T follicular helper cell (primary cell): ENCODE measurements at places on chromosomes 7 and 10.

GRCh38 chr10:117204316-117204715 lies 7.0 kb downstream of the KCNK18 start:
- DNase-seq = no peak

DNA sequence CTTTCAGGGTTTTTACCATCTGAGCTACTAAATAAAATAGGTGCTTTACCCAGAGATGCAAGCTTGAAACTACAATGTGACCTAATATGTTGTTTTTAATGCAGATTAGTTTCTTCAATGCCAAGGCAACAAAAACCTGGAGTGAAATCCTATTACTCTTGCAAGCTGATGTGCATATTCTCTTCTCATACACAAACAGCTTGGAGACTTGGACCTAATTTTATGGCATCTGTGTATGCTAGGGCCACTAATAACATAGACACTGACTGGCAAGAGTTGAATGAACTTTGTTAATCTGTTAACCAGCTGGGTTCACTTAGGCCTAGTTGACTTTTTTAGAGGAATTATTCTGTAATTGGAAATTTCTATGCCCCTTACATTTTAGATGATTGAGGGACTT lies 23.4 kb upstream of the SMIM30 start:
- no peak for DNase-seq

- no peak for DNase-seq
These were observed 1174.6 kb upstream of the LRRTM3 start for GRCh38 chr10:65751218-65751617.

DNA sequence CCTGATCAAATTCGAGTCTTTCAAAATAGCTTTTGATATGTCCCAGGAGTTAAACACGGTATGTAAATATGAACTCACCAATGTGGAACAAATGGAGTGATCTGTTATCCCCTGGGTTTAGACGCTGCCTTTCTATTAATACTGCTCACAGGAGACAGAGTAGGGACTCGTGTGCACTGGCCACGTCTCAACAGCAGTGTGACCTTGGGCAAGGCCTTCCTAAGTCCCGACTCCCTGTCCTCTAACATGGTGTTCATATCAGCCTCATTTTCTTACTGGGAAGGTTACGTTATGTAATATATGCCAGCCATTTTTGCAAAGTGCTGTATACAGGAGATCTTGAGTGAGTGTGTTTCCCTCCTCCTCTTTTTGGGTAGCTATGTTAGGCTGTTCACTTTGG lies 1.8 kb downstream of the WDR37 start:
- no peak for DNase-seq

DNA sequence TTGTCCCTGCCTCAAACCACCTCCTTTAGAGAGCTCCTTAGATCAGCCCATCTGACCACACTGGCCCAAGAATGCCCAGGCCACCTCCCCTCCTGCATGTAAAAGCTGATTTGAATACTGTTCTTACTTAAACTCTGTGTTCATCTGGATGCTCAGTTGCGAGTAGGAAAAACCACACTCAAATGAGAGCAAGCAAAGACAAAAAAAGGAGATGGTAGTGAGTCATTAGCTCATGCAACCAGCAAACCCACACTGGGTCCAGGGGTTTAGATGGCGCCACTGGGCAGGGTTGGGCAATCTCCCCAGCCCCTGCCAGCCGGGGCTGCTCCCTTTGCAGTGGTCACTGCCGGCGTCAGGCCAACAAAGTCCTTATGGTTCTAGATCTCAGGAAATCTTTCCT lies 32.7 kb downstream of the TSPAN15 start:
- DNase-seq = no peak

DNA sequence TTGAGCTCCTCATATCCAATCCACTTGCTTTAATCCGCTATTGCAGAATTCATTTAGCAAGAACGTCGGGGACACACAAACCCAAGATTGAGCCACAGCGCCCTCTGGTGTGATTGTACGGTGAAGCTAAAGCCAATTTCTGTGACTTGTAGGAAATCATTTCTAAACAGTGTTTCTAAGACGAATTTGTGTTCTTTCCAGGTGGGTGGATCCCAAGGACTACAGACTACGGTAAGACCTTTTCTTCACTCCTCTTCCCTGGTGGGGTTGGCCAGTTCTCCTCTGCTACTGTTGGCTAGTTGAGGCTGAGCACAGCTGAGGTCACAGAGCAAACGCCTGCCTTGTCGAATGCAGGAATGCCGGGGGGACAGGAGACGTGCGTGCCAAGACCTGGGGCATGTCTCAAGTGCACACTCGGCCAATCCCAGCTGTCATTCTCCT lies 5.2 kb downstream of the DMBT1 start:
- DNase-seq = peak; percentile 58

DNA sequence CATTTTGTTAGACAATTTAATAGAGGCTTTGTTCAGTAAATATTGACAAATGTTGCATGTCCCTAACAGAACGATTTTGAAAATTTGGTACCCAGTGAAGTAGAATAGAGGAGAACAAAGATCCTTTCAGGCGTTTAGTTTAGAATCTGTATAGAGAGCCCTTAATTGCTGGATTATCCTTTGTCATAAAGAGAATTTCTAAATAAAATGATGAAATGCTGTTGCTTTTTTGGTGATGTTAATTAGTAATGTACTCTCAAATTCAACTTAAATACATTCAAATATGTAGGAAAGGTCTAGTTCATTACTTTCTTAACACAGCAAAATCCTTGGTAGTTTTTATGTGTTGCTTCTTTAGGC lies 1.2 kb downstream of the LUC7L2 start:
- no peak for DNase-seq

- DNase-seq = no peak
These were observed 21.5 kb downstream of the RBM33 start for GRCh38 chr7:155665957-155666287.
